ENCODE measurements at places on chromosomes 3 and 15. TPM values are rescaled to one million over a fixed set of nuclear protein-coding genes. Genes with fewer than 3 reads are reported as not detected.

DNA sequence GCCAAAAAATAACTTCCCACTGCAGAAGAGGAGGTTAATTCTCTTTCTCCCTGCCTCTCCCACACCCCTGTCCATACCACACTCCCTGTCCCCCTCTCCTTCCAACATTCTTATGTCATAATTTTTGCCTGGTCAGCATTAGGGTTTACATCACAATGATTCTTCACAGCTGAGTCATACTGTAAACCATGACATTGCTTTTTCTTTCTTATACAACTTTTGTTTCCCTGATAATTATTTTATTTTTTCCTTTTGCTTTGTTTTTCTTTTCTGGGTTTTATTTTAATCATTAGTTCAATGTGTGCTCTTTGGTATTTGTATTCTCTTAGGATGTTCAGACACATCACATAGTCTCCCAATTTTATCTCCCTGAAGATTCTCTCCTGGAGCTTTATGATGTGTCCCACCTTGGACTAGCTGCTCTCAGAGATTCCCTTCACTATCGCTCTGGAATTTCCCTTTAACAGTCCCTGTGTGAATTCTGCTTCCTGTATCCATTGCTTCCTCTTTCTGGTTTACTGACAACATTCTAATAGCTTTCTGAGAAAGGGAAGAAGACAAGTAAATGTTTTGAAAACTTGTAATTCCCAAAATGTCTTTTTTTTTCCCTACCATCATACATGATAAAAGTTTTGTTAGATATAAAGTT, 70.7 kb downstream of the SOX2 start:
- no peak for DNase-seq

DNA sequence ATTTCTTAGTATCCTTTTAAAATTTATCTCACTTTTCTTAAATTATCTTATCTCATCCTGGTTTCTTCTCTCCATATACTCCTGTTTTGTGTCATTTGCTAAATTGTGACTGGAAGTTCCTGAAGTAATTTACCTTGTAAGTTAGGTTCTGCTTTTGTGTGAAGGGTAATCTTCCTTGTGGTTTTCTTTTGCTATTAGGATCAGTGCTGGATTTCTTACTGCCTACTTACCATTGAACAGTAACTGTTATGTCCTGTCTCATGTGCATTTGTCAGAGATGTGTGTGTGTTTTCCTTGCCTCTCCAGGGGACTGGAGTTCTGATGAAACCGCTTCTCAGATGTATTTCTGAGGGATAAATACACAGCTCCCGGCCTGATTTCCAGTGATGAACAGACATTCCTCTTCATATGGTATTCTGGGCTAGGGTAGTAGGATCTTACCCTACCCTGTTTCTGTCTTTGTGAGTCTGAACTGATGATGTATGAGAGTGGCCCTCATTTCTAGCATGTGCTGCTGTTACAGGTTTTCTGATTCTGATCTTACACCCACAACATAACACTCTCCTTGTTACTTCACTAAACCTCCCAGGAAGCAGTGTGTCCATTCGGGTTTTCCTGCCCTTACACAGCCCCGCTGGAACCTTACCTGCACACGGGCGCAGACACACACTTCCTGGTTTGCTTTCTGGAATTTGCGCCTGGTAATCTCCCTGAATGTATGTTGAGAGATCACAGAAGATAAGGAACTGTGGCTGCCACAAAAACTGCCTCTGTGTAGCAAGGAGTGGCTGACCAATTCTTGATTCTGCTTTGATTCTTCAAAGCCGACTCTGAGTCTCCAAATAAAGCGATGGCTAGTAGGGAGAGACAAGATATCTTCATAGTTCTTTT, 14.7 kb downstream of the PAK2 start:
- no peak for DNase-seq

GRCh38 chr3:184811999-184812661, at the start of gene VPS8:
TSS of gene VPS8 (plus strand) at chr3:184812166. CDS start at chr3:184824633, 12,467 bp downstream.
- peak; percentile 98 for DNase-seq

The MYRIP gene
- total RNA-seq: 18.9 TPM

GRCh38 chr3:69322158-69322509, 63.8 kb downstream of the FRMD4B start:
- no peak for DNase-seq

DNA sequence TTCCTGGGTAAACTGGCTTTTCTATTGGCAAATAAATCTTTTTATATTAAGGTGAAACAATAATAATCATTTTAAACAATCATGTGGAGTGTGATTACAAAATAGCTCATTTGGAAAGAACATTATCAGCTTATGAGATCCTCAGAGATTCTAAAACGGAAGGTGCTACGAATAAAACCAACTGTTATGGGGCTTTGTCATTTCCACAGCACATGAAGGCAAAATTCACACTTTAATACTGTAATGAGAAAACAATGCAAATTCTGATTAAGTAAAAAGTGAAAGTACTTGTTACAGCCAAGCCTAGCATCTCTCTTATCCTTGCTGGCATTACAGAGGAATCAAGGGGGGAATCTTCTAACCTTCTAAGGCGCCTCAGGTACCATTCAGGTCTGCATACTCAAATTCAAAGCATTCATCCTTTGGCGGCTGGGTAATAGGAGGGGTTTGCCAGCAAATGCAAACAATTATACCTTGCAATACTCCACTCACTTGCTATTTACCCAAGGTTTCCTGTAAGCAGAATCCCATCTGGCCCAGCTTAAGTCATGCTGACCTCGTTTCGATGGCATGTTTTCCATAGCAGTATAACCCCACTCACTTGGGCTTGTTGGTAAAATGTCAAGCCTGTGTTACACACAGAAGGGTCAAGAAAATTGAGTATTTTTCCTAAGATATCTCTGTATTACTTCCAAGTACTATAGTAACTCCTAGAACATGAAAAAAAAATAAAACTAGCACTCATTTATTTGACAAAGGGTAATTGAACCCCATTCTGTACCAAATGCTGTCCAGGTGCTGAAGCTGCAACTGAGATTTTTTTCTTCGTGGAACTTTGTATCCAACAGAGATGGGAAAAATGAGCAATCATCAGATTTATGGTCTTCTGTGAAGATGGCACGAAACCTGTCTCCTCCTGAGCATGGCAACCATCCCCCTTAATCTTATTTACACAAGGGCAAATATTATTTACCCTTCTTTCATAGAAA, 183.7 kb upstream of the LMCD1 start:
- no peak for DNase-seq

All from right lobe of liver (tissue), 6 donors.